ENCODE measurements at places on chromosomes 1 and 21. TPM values are rescaled to one million over a fixed set of nuclear protein-coding genes. Genes with fewer than 3 reads are reported as not detected.

The RAP1GAP gene
- 3.4 TPM for total RNA-seq

The PLXNA2 gene
- 12.1 TPM for total RNA-seq

- no peak for DNase-seq
Measured at GRCh38 chr21:45551316-45551715, 9.1 kb upstream of the SLC19A1 start.

GRCh38 chr1:118209648-118210047 lies 24.6 kb upstream of the SPAG17 start:
- DNase-seq: no peak

The RXRG gene
- total RNA-seq: 2.2 TPM

GRCh38 chr1:26221094-26221493 lies 12.9 kb upstream of the CEP85 start:
- DNase-seq: no peak

DNA sequence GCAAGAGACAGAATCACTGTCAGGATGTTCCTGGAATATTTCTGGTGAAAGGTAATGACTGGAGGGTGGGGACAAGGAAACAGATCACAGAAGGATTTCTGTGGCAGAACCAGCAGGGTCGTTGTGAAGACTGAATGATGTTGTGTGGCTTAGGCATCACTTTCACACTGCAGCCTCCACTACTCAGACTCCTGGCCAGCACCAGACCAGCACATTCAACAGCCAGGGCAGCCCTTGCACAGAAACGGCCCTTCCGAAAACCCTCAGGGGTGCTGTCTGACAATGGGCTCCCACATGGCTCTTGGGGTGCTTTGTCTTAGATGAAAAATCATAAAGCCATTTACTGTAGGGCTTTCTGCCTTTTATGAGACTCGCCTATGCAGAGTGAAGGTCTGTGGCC lies 3.8 kb upstream of the RAB7B start:
- no peak for DNase-seq

DNA sequence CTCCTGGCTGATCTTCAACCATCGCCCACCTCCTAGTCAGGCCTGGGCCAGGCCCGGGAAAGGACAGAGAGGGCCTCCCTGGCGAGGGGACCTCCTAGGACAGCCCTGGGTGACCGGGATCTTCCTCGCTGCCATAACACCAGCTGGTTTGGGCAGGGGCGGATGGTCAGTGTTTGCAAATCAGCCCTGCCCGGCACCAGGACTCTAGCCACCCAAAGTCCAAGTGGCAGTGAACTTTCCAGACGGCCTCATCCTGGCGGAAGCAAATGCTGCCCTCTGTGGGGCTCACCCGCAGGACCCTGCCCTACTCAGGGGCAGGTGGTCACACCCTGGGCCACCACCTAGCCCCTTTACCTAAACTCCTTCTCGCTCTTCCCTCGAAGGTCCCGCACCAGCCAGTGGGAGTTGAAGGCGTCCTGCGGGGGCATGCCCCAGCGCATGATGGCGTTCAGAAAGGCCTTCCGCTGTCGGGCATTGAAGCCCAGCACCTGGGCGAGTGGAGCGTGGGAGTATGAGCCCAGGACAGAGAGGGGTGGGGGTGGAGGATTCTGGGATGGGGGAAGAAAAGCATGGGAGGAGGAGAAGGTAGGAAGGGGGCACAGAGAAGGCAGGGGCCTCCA lies 55.3 kb downstream of the CHD5 start:
- no peak for DNase-seq

DNA sequence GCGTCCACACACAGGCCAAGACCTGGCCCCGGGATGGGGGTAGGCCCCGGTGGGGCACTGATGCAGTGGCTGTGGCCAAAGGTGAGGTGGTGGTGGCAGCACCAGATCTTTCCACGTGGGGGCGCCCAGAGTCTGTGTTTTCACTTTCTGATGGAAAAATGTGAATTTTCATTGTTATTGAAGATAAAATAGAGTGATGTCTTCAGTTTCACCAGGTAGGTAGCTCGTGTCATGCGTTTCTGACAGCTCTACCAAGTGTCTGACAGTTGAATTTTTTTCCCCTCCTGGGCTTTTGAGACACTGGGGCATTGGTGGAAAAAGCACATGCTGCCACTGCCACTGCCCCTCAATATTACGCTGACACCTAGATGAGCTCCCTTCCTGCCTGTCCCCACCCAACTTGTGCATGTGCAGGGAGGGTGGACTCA lies 40.0 kb upstream of the MAGOH start:
- peak; percentile 72 for DNase-seq

All from left ventricle myocardium superior (tissue), 1 donor.